ENCODE measurements at places on chromosomes 12 and 14.

DNA sequence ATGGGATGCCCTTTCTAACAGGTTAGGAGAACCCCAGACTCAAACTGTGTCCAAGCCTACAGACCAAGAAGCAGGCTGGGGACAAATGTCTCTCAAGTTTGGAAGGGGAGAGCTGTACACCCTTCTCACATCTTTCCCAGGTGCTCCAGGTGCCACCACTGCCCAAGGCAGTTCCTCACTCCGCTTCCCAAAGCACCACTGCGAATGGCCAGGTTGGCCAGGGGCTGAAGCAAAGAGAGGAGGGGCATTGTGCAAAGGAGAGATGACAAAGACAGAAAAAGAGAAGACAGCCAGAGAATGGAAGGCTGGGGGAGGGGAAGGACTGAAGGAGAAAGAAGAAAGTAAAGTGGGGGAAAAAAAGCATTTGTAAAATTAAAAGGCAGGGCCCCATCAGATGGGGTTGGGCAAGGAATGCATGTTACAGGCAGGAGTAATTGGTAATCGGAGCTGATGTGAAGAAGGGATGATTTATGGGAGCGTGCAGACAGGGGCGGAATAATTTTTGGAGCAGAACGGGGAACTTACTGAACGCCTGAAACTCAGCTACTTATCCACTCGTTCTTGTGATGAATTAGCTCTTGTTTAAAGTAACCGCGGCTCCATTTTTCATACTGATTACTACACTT is 165.8 kb downstream of the ESRRB start:
- DNase-seq: peak; percentile 40

DNA sequence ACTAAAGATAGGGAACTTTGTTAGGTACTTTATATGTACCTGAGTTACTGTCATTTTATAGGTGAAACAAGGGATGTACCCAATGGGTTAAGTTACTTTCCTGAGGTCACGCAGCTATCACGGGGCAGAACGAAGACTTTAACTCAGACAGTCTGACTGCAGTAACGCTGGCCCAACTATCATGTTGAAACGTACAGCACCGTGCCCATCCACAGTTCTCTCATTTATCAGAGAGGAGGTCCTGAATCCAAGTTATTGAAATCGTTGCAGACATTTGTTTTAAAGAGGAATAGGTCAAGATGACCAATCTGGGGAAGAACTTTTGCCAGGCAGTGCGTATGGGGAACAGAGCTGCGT is 587 bp upstream of the C12orf75 start:
- DNase-seq: no peak

- DNase-seq: no peak
These were observed 163.5 kb downstream of the KIF26A start for GRCh38 chr14:104301731-104302460.

GRCh38 chr12:96889273-96889933 is 17.7 kb upstream of the NEDD1 start:
- DNase-seq: no peak

DNA sequence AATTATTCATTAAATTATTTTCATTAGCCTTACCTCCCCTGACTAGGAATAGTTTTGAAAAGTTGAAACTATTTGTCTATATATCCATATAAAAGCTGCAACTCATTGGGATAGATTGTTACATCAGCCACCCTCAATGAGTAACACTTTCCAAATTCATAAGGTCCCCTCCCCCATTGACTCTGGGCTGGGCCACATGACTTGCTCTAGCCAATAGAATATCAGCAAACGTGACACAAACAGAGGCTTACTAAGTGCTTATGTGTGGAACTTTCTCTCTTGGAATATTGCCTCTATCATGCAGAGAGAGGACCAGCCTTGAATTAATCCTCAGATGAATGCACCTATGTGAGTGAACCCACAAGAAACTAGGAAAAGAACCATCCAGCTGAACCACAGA is 213.7 kb downstream of the CCDC59 start:
- DNase-seq: no peak
